T-helper 17 cell (primary cell): ENCODE measurements at places on chromosomes 2 and 18. TPM values are rescaled to one million over a fixed set of nuclear protein-coding genes. Genes with fewer than 3 reads are reported as not detected.

The HOXD12 gene
- total RNA-seq, result not detected

The C2orf80 gene
- total RNA-seq, result not detected

The CCDC68 gene
- not detected for total RNA-seq

The GPR35 gene
- total RNA-seq, result 14.4 TPM

The TGIF1 gene
- 71.7 TPM for total RNA-seq

The NTSR2 gene
- not detected for total RNA-seq

The DPP4 gene
- total RNA-seq, result 57.3 TPM

The NEU2 gene
- total RNA-seq, result not detected

The PTCD3 gene
- 111 TPM for total RNA-seq

The SLC9A2 gene
- not detected for total RNA-seq

The RSAD2 gene
- 4.1 TPM for total RNA-seq

The APCDD1 gene
- total RNA-seq, result not detected

The SP100 gene
- total RNA-seq, result 220 TPM

The MXD1 gene
- total RNA-seq, result 45.0 TPM

The RNF181 gene
- total RNA-seq, result 42.8 TPM

The FOXI3 gene
- not detected for total RNA-seq

The AQP12B gene
- total RNA-seq, result not detected

The CCDC74B gene
- 0.21 TPM for total RNA-seq

The LYG2 gene
- not detected for total RNA-seq

The DLGAP1 gene
- 1.6 TPM for total RNA-seq

The ST6GAL2 gene
- total RNA-seq, result 0.34 TPM

The TGFA gene
- total RNA-seq, result 1.9 TPM

The CPLX4 gene
- not detected for total RNA-seq

The MTX2 gene
- 7.5 TPM for total RNA-seq

The FBXO48 gene
- total RNA-seq, result 1.5 TPM

The UNC50 gene
- total RNA-seq, result 12.0 TPM

The PJVK gene
- total RNA-seq, result 6.1 TPM

The ESCO1 gene
- 32.5 TPM for total RNA-seq

The RUFY4 gene
- total RNA-seq, result not detected

The ATP8B1 gene
- not detected for total RNA-seq

The EN1 gene
- not detected for total RNA-seq

The IL1A gene
- total RNA-seq, result 0.44 TPM

The MC5R gene
- total RNA-seq, result not detected

The CRYGC gene
- not detected for total RNA-seq

The EFR3B gene
- total RNA-seq, result not detected
